ENCODE measurements at places on chromosomes 7 and 10.

GRCh38 chr7:108570146-108570755, 577 bp downstream of the DNAJB9 start:
- no peak for DNase-seq

DNA sequence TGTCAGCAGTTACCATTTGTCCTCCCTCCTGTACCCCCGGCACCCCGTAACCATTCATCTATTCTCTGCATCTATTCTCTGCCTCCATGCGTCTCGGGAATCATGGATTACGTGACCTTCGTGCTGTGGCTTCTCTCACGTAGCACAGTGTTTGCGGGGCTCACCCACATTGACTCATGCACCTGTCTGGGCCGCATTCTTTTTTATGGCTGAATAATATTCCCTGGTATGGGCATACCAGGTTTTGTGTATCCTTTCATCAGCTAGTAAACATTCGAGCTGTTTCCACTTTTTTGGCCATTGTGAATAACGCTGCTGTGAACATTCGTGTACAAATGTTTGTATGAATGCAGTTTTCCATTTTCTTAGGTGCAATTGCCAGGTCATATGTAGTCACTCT, 17.7 kb downstream of the CUX1 start:
- no peak for DNase-seq

DNA sequence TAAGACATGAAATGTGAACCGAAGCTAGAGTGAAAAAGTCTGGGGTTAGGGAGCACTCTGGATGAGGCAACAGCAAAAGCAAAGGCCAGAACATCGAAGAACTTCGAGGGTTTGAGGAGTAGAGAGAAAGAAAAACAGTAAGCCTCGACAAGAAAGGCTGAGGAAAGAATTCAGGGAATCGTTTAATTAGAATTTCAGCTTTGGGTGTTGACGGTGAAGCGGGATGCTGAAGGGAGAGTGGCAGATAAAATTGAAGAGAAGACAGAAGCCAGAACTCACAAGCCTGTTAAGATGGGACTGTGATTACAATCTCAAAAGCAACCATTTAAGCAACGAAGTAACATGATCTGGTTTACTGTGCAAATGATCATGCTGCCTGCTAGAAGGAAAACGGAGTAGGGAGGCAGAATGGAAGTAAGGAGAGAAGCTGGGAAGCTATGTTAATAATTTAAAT, 2.1 kb downstream of the TRDMT1 start:
- no peak for DNase-seq

- DNase-seq, result no peak
Measured at GRCh38 chr10:124227055-124227975, 133.9 kb upstream of the CHST15 start.

GRCh38 chr10:78609976-78610375, 458.8 kb upstream of the ZMIZ1 start:
- DNase-seq, result no peak

GRCh38 chr10:112938808-112939482, 11.1 kb upstream of the TCF7L2 start:
- no peak for DNase-seq

- no peak for DNase-seq
Measured at GRCh38 chr10:60359066-60359465, 30.6 kb downstream of the ANK3 start.

- DNase-seq, result no peak
Measured at GRCh38 chr10:29598851-29599311, 35.9 kb downstream of the SVIL start.

- no peak for DNase-seq
Measured at GRCh38 chr10:92268748-92269147, 22.1 kb downstream of the CPEB3 start.

- no peak for DNase-seq
Measured at GRCh38 chr7:36210291-36210922, 57.4 kb downstream of the EEPD1 start.
